SJSA1 (cell line): ENCODE measurements at places on chromosomes 12 and 14. TPM values are rescaled to one million over a fixed set of nuclear protein-coding genes. Genes with fewer than 3 reads are reported as not detected.
A peak's percentile ranks its signal among the peaks of the same experiment; 100 is the strongest.

DNA sequence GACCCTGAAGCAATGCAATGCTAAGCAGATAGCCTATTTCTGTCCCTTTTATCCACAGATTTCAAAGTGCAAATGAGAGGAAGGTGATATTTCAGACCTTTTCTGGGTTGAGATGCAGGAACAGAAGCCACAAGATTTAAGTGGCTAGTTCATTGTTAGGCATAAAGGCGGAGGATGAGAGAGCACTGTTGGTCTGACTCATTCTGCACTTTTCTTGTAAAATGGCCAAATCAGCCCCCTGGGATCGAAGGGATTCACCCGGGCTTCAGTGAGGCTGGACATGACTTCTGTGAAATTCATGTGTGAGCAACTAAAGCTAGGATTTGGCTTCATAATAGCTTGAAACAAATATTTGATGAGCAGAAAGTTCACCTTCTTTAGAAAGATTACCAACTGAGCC, 101.9 kb upstream of the OVCH1 start:
- DNase-seq = no peak

CLBA1 gene
- total RNA-seq = 3.6 and 3.8 TPM in 2 replicates

GRCh38 chr12:125143491-125143890, 78.3 kb downstream of the AACS start:
- DNase-seq = no peak

REP15 gene
- 0.94 and 1.1 TPM in 2 replicates for total RNA-seq

GRCh38 chr12:124655698-124656516, 88.5 kb upstream of the NCOR2 start:
- DNase-seq = peak; percentile 98

RPS6KA5 gene
- 1.9 and 6.8 TPM in 2 replicates for total RNA-seq

GRCh38 chr12:15856097-15856982, 25.8 kb upstream of the STRAP start:
- no peak for DNase-seq

GRCh38 chr12:61095111-61095510, 1165.1 kb upstream of the USP15 start:
- DNase-seq = peak; percentile 4

DNA sequence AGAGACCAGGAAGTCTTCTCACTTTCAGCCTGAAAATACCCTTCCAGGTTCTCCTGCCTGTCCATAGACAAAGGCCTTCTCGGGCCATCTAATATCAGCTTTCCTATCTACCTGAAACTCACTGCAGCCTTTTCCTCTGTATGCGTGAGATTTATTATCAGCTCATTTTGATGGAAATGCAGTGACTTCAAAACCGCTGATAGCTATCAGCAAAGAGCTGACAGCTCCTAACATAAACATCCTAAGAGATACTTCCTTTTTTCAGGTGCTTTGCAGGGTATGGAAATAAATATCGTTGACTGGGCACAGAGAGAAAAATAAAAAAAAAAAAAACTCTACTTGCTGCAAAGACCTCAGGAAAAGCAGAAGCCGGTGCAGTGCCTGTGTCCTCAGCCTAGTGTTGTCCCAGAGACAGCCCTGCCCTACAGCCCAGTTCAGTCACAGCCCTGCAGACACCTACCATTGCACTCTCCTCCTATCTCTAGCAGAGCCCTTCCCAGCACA, 215.0 kb upstream of the EGLN3 start:
- DNase-seq = no peak
